Glutamatergic neuron (in vitro differentiated cells): ENCODE measurements at places on chromosomes 13 and 19.

DNA sequence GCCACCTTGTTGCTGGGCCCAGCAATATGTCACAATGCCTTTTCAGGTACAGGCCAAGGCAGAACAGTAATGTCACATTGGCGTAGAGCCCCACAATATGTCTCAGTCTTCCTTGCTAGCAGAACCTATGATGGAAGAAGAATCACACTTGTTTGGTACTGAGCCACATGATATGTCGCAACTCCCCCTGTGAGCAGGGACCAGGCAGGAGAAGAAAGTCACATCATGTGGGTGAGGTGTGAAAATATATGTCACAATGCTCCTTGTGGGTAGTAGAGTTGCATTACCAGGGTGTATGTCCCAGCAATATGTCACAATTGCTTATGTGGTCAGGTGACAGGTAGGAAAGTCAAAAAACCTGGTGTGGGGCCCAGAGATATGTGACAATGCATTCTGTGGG lies 7.1 kb upstream of the ZNF91 start:
- no peak for DNase-seq

DNA sequence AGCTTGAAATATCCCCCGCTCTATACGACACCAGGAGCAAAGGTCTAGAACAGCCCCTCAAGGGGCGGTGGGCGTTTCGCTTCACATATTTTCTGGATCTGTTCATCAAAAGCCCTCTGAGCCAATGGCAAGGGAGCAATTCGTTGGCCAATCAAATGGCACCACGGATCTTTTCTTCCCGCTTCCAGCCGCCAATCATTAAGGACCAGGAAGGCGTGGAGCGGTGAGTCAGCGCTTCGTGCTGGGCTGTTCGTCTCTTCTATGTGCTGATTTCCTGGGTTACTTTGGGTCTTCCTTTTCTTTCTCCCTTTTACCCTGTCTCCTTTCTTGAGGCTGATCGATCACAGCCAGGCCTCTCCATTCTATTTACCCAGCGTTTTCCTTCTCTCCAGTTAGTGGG lies at the start of gene NLRP4:
TSS of gene NLRP4 (plus strand) at position 201 of the 400 bp plus-strand sequence. CDS start 15,541 bp downstream, outside the sequence.
- DNase-seq = no peak

DNA sequence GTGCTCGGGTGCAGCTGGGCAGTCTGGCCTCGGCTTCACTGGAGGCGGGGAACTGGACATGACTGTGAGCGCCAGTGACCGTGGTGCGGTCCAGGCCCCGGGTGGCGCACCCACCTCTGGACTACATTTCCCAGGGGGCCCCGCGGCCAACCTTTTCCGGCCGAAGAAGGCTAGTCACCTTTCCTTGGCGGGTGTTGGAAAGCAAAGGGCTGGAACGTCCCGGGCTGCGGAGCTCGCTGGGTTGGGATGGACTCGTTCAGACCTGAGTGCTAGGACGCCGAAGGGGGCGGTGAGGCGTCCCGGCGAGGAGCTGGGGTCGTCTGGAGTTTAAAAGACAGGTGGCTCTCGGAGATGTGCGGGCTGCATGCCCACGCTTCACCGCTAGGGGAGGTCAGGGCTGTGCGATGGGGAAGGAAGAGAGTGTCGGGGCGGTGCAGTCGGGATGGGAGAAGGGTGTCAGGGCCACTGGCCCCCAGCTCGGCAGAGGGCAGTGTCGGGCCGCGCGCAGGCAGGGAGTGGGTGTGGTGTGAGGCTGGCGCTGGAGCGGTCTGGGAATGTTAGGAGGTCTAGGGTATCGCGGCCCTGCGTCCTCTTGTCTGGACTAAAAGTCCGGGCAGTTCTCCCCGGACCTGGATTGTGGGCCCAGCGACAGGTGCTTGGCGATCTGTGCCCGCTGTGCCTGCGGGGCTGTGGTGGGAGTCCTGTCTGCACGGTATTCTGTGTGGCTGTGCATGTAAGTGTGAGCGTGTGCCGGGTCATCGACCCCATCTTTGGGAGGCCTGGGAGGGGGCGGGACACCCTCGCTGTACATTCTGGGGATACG lies 57.1 kb downstream of the ZNF568 start:
- DNase-seq = peak; percentile 83

- peak; percentile 82 for DNase-seq
Observed at GRCh38 chr13:43786766-43787517, at the start of gene ENOX1. ENOX1 (minus strand) TSS chr13:43786972.

DNA sequence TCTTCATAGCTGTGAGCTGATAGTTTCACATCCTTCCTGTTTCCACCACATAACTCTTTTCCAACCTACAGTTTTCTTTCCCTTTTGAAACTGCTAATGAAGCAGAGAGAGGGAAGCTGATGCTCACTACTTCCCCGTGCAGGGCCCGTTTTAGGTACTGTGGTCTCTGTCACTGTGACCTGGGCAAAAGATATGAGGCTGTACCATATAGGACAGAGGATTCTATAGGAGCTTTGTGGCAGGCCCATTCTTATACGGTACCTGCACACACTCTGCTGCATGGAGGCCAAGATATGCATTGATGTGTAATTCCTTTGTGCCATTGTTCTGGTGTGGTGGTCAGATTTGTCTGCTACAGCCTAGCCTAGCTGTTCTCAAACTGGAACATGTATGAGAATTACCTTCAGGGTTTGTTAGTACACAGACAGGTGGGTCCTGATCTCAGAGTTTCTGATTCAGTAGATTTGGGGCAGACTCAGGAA lies 577.3 kb downstream of the LMO7 start:
- DNase-seq = no peak

DNA sequence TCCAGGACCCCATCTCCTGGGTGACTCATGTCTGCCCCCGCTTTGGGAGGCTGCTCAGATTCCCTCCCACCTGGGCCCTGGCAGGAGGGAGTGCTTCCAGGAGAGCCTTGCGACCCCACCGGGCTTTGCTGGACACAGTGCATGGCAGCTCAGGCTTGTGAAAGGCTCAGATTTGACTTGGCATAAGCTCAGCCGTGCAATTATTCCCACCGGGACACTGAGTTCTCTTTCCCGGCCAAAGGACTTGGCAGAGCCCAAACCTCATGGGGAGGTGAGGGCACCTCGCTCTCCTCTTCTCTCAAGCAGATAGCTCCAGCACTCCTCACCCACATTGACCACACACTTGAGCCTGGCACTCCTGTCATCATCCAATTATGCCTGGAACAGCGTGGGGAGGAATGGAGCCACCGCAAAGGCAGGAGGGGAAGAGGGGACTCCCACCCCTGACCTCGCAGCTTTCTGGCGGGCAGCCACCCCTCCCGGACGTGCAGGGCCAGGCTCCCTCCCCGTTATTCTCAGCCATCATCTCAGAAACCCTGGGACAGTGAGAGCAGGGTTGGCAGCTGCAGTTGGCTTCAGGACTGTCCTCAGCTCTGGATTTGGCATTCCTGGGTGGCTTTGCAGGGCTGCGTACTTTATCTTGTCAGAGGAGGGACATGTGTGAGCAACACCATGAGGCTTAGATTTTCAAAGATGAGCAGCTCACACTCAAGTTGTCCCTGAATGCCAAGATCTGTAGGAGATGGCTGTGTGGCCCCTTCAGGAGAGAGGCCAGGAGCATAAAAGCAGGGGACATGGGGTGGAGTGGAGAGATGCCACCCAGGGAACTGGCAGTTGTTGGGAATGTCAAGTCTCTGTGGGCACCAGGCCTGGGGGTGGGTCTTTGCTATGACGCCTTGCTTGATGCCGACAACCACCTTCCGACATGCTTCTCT lies 306.2 kb downstream of the TEX29 start:
- no peak for DNase-seq

DNA sequence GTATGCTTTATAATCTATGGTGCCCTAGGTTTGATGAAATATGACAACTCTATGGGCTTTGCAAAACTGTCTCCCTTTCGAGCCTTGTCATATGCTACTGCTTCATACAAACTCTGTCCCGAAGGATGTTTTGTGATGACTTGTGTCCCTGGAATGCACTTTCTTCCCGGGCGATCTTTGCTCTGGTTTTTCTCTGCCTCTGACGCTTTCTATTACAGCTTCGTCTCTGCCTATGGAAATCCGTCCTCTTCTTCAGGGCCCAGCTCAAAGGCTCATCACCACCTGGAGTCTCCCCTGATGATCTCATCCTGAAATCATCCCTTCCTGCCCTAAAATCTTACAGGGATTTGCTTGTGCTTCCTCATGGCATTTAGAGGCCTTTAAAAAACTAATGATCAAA lies 191.5 kb upstream of the KL start:
- no peak for DNase-seq

DNA sequence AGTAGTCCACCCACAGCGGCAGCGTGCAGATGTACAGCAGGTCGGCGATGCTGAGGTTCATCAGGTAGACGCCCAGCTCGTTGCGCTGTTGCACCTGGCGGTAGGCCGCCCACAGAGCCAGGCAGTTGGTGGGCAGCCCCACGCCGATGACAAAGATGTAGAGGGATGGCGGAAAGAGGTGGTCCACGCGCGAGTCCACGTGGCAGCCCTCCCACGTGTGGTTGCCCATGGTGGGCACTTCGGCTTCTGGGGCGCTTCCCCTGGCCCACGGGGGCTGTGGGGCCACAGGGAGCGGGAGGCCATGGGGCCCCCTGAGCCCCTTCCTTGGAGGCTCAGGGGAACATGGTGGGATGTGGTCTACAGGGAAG lies 7.0 kb upstream of the OPA3 start:
- DNase-seq = no peak
